ENCODE measurements at places on chromosomes 2 and 18.

GRCh38 chr18:43719267-43719795, 442.0 kb upstream of the SYT4 start:
- DNase-seq: no peak

DNA sequence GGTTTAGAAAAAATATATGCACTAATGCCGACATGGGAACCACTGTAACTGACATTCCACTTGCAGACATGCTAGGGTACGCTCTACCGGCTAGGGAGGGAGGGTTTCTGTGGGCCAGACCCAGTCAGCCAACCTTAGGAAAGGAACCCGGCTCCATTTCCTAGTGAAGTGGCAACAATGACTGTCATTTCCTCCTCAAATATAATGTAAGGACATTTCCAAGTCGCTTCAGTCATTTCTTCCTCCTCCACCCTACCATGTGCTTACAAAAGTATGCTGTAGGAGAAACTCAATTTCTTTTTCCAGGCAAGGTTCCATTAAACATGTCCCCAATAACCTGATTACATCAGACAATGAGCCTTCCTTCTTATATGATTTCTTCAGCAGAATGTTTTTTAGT, 64.3 kb upstream of the PSMD14 start:
- peak; percentile 21 for DNase-seq

GRCh38 chr2:145800151-145801091, 1280.5 kb upstream of the ZEB2 start:
- no peak for DNase-seq

- no peak for DNase-seq
Observed at GRCh38 chr2:10260130-10260529, 42.6 kb upstream of the HPCAL1 start.

GRCh38 chr2:141889788-141890187, 241.0 kb downstream of the LRP1B start:
- no peak for DNase-seq

- DNase-seq: no peak
Observed at GRCh38 chr2:153499439-153499838, 20.9 kb upstream of the RPRM start.

DNA sequence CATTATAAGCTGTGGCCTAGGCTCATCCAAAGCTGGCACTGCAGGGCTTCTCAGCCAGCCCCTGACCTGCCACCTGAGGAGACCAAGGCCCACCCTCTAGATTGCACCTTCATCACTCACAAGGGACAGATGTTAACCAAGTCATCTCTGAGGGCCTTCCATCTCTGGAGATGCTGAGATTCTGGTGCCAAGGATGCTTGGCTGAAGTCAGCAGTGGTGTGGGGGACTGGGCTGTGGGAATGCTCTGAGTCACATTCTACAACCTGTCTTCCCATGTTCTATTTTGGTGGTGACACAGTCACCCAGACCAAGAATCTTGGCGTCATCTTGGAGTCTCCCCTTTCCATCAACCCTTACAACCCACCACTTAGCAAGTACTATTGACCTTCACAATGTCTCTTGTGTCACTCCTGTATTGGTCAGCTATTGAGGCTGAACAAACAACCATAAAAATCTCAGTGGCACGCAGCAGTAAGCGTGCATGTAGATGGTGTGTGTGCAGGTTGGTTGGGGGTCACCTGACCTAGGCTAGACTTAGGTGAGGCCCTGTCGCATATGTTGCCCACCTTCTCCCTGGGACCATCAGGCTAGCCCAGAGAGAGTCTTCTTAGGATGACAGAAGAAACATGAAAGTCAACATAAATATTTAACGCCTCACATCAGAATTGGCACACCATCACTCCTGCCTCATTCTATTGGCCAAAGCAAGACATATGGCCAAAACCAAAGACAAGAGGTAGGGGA, 135.0 kb downstream of the SMAD7 start:
- DNase-seq: no peak

- DNase-seq: no peak
Observed at GRCh38 chr2:169495310-169495928, 14.1 kb upstream of the KLHL41 start.

- DNase-seq: no peak
Observed at GRCh38 chr18:46464926-46465655, 191.9 kb downstream of the LOXHD1 start.

DNA sequence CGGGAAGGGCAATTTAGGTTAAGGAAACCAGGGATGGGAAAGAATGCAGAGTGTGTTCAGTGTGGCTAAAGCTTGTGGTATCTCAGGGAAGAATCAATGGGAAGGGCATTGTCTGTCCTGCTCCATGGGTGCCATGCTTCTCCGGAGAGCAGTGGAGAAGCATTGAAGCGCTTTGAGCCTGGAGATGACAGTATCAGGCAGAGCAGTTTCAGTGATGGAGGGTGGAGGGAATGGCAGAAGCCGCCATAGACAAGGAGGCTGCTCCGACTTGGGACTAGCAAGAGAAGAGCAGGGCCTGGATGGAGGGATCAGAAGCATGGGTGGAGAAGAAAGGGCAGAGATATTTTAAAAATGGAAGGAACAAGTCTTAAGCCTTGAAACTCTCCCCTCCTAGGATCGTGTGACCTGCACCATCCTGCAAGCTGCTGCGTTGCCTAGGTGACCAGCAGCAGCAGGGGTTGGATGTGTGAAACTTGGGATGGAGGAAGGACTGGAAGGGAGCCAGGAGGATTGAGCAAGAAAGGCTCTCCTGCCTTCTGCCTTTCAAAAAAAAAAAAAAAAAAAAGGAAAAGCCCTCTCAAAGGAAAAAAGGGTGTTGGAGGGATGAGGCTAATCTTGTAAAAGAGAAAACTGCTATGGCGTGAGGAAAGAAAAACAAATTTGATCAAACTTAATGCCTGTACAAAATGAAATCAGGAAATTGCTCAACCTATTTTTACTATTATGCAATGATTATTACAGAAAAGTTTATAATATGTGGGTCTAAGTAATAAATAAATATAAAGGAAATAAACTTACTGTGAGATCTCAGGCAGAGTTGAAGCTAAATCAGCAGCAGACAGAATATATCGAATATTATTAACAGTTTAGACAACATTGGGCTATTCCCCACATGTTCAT, 493.8 kb upstream of the NRP2 start:
- DNase-seq: no peak

DNA sequence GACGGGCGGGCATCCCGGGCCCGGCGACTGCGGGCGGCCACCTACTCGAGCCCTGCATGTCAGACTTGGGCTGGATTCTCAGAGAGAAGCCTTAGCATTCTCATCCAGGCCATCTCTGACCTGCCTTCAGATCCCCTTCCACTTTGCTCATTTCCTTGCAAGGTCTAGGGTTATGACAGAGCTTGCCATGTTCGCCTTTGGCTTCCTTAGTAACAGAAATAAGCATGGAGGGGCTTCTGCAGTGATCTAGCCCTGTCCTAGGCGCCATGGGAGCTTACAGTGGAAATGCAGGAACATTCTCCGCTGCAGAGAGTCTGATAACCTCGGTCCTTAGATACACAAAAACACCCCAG, 632 bp upstream of the ACVR1 start:
- peak; percentile 76 for DNase-seq

GRCh38 chr2:54770211-54770610, 46.7 kb downstream of the EML6 start:
- DNase-seq: no peak

DNA sequence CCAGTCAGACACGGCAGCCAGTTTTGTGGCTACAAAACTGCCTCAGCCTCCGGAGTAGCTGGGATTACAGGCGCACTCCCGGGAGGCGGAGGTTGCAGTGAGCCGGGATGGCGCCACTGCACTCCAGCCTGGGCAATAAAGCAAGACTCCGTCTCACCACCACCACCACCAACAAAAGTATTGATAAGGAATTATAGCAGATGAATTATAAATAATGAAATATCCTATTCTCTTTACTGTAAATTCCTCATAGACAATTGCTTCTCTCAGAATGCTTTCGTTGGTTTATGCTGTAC, 1.4 kb upstream of the FAM161A start:
- DNase-seq: no peak

Data from right kidney (tissue), 9 donors.